ENCODE measurements at places on chromosomes 1 and 21.

DNA sequence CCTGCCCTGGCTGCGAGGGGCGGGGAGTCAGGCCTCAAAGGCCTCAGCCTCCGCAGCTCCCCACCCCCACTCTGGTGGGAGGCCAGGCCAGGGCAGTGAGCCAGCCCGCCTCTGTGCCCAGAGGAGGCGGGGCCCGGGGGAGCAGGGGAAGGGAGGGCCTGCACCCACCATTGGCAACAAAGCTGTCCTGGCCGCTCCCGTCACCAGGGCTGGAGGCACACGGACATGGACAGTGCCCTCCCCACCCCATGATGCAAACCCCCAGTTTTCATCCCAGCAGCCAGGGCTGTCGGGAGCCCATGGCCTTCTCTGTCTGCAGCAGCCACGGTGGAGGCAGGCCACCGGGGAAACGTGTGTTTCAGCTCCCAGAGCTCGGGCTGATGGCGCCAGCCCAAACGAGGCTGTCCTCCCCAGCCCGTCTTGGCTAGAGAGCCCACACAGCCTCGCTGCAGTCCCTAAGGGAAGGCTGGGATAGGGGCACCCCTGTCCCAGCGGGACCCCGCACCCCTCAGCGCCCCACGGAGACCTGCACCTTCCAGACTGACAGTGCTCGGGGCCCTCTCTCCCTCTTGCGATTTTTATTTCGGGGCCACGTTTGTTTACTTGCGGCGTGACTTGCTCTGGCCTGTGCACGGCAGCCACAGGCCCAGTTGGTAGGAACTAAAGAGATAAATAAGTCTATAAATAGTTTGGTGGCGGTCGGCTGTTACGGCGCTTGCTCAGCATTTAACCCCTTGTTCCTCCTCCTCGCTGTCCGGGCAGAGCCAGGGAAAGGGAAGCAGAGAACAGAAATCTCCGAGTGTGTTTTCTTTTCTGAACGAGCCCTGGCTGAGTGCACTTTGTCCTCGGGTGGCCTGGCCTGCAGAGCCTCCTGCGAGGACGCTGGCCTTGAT is 101.8 kb downstream of the PRDM16 start:
- DNase-seq, result no peak

- DNase-seq, result no peak
Observed at GRCh38 chr1:96488777-96489176, 232.8 kb upstream of the PTBP2 start.

GRCh38 chr1:221987860-221988520 is 246.1 kb upstream of the DUSP10 start:
- no peak for DNase-seq

DNA sequence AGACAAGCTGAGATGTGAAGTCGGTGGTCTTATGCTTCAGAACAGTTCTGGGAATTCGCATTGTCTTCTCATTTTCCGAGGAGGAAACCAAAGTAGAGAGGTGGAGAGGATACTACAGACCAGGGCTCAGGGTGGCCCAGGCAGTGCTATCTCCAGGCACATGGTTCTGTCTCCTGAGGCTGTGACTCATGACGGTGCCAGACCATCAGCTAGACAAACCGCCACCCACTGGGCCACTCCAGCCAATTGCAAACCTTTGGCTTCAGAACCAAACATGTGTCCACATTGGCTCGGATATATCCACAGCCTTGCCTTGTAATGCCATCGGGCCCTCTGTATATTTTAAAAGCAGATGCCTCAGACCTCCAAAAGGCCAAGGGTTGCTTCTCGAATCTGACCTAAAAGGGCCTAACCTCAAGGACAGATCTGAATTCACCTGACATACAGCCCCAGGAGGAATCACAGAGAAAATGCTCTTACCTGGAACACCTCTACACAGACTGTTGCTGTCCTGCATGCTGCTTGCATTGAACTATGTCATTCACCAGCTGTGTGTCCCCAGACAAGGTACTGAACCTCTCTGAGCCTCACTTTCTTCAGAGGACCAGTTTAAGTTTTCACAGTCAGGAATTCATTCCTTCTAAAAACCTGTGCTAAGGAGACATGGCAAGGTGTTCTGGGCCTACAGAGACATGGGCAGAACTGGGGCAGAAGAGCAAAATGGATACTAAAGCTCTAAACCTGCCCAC is 224.9 kb upstream of the JUN start:
- DNase-seq, result no peak

DNA sequence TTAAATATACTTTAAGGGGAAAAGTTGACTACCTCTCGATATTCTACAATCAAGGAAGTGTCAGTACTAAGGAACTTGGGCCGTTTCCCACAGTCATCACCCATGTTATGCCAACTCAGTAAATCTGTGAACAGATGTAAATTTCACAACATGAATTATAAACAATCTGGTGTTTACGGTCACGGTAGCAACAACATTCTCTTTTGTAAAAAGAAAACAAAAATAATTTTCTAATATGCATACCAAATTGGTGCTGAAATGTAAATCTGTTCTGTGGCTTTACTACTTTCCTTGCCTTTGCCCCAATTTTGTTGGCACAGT is 1.2 kb downstream of the SH3GLB1 start:
- no peak for DNase-seq

Measured in stimulated activated CD8-positive, alpha-beta memory T cell treated with anti-CD3 and anti-CD28 coated beads, Interleukin-4, amount 100 ng/mL, for 4 hours (primary cell).